ENCODE measurements at places on chromosomes 4 and X.

- no peak for DNase-seq
Observed at GRCh38 chrX:112536544-112536943, 143.2 kb downstream of the LHFPL1 start.

DNA sequence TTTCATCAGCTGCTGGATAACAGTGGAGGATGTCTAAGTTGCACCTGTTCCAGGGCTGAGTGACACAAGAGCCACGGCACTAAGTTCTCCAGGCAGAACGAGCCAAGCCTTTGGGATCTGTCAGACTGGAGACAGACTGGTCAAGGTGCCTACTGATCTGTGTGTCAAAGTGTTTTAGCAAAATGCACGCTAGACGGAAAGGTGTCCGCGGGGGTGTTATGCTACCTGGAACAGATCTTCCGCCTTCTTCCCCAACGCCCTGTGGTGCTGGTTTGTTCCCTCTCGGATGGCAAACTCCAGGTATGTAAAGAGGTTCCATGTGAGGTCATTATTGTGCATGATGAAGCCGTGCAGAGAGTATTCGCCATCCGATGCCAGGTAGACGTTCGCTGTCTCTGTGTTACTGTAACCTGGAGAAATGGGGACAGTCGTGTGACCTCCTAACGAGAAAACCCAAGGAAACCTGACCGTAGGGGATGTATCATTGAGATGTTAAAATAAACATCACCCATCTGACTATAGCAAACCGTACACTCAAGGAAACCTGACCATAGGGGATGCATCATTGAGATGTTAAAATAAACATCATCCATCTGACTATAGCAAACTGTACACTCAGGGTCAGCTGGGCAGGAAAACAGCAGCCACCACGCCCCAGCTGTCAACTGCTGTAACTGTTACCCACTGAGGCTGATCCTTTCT is 29.7 kb upstream of the SLC25A6 start:
- no peak for DNase-seq

DNA sequence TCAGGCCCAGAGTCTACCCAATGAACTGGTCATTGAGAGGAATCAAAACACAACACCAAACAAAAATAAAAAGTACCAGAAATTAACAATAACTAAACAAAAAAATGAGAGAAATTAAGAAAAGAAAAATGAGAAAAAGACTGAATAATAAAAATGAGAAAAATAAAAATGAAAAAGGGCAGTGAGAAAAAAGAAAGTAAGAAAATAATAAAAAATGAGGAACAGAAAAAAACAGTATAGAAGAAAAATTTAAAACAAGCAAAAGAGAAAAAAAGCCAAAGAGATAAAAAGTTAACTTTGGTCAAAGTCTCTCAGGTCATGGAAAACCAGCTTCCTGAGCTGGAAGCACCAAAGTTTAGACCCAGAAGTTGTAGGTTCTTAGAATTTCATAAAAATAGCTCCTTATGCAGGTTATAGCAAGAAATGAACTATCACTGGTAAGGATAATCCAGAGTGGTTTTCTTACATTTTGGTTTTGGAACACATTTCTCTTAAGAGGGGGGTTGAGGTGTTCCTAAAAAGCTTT is 51.0 kb upstream of the WDR17 start:
- no peak for DNase-seq

DNA sequence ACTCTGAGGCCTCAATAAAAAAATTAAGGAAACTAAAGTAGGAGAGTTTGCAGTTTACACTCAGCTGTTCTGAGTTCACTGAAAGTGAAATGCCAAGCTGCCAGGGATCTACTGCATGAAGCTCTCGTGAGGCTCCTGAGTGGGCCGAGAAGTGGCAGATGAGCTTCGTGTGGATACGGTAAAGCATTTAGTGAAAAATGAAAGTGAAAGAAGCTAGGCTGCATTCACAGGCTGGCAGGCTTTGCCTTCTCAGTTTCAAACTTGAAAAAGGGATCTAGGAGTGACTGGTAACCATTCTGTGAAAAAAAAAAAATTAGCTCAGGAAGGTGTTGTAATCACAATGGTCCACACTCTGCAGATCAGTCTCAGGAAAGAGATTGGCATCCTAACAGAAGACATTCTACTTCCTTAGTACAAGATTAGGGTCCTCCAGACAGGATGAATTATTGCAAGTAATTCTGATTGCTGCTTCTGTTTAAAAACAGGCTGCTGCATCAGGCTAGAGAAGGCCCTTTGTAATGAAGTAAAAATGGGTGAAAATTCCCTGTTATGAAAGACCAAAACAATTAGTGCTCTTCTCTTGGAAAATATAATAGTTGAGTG is 679.9 kb downstream of the RPA4 start:
- DNase-seq: peak; percentile 1

- DNase-seq: no peak
Observed at GRCh38 chr4:140308366-140309123, 64.9 kb upstream of the SCOC start.

DNA sequence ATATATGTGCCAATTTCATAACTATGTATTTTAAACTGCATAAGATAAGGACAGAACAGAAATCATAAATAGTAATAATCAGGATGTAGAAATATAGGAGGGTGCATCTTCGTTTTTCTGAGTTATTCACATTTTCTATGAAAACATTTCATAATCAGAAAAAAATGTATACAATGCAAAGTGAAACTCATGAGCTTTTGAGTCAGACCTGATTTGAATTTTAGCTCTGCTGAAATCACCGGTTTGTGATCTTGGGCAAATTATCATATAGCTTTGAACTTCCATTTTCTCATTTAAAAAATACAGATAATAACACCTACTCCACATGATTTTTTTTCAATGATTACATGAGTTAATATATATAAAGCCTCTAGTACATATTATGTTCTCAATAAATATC is 106.9 kb downstream of the KDR start:
- DNase-seq: no peak

DNA sequence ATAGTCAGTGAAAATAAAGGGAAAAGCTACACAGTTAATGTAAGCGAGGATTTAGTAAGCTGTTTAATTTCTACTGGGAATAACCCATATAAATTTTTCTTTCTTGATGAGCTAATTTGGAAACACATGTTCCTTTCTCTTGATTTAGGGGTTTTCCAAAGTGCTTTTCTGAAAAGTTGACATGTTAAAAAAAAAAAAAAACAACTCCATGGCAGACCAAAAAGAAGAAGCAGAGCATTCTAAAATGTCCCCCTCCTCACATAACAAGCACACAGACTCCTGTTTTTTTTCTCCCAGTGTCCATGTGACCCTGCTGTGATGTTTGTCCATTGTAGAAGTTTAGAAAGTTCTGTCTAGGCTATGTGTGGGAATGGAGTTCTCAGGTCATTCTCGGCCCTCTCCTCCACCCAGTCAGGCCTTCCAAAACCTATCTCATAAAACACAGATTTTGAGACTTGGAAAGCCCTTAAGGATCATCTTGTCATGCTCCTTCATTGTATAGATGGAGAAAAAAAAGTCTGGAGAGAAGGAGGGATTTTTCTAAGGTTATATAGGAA is 792 bp downstream of the CLIC2 start:
- DNase-seq: no peak

- DNase-seq: no peak
Observed at GRCh38 chr4:36747277-36748129, 466.1 kb downstream of the DTHD1 start.

DNA sequence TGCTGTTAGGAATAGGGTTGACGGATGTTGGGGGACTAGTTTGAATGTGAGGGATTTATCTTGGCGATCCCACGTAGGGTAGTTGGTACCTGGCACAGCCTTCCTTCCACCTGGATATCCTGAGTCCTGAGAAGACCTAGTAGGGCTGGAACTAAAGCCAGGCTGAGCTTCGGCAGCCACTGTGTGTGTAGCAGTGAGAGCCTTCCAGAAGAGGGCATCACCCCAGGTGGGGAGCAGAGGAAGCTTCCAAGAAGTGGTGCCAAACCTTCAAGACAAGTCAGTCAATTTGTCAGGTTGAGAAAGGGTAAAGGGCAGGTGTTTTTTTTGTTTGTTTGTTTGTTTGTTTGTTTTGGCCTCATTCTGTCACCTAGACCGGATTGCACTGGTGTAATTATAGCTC is 1.2 kb upstream of the FGFBP2 start:
- DNase-seq: no peak

DNA sequence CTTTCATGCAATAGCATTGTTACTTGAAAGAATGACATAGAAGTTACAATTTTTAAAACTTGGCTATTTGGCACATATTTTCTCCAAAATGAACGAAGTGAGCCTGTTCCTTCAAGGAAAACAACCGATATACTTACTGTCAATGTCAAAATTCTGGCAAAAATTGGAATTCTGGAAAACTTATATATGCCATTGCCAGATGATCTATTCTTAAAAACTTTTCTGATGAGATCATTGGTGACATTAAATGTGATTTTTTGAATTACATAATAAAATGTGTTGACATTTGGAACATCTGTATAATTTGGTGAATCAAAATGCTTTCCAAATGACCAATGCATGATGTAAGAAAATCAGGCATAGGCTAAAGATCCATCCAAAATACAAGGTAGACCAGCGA is 209.0 kb downstream of the SCFD2 start:
- no peak for DNase-seq

- no peak for DNase-seq
Observed at GRCh38 chr4:121824950-121825349, 1.3 kb upstream of the CCNA2 start.

DNA sequence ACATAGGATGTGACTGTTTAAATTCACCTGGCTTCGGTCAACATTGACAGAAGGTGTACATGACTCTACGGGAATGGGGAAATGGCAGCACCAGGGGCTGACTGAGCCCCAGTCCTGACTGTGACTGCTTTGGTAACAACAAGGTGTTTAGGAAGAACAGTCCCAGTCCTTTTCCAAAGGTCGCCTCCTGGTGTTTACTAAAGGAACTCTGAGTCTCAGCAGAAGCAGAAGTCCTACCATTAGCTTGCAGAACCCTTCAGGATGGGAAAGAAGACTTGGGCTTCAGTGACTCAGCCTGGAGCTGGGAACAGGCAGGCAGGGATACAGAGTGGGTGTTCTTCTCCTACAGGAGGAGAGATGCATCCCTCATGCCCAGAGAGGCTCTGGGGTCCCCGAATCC is 103.3 kb downstream of the MGST2 start:
- DNase-seq: no peak

- no peak for DNase-seq
Observed at GRCh38 chr4:27702730-27703431, 842.2 kb downstream of the STIM2 start.

- peak; percentile 33 for DNase-seq
Observed at GRCh38 chr4:164977243-164978164, at the start of gene TRIM61. TRIM61 (minus strand) TSS chr4:164977657; CDS start chr4:164970002, 7,655 bp downstream.

- no peak for DNase-seq
Observed at GRCh38 chr4:29538889-29539646, 1181.1 kb upstream of the PCDH7 start.

GRCh38 chrX:153924149-153924861 is 1.8 kb downstream of the ARHGAP4 start:
- DNase-seq: no peak

GRCh38 chrX:47878198-47878597 is 41.5 kb downstream of the ZNF81 start:
- DNase-seq: no peak

GRCh38 chr4:153176938-153177337 is 27.3 kb upstream of the TRIM2 start:
- no peak for DNase-seq

DNA sequence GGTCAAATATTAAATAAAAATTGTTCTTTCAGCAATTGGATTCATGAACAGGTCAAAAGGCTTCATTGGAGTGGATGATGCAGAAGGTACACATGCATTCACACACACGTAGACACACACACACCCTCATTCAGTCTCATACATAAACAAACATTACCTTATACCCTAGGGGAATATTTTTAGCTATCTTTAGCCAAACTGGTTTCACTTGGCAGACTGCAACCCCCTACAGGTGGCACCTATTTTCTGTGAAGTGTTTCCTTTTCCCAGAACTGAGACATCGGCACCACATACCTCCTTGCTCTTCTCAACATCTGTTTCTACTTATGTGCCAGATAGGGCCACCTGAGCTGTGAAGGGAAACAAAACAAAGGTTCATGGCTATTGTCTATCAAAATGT is 18.5 kb upstream of the KDR start:
- DNase-seq: no peak

GRCh38 chr4:148214529-148215166 is 227.6 kb downstream of the NR3C2 start:
- no peak for DNase-seq

DNA sequence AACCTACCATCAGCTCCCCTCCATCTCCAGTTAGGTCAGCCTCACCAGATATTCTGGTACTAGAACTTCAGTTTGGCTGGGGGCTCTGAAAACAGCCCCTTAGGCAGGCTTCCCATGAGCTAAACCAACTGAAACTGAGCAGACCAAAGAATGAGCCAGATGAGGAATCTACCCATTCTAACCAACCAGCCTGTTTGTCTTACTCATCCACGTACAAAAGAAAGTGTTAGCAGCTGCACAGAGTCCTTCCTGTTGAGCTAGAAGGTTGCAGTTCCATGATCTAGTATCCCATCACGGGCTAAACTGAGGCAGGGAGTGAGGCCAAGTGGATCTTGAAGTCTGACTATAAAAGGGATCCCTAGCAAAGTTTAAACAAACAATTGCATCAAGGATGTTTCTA is 17.5 kb downstream of the MAGEA9B start:
- DNase-seq: no peak

- DNase-seq: no peak
Observed at GRCh38 chr4:17934286-17934685, 87.3 kb downstream of the LCORL start.

DNA sequence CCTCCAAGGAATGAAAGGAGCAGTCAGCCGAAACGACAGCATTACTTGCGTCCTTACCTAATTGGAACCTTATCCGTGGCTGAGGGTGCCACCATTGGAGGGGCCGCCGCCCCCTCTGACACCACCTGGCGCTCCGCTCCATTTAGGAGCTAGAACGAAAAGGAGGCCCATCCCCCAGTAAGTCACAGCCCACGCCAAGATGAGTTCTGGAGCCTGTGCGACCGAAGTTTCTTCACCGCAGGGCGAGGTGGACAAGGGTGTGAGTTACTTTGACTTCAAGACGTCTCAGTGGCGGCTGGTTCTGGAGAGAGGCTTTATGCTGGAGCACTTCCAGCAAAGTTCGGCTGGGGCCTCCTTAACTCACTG is 729 bp upstream of the IRF2 start:
- DNase-seq: peak; percentile 56

Data from stimulated activated CD4-positive, alpha-beta T cell treated with anti-CD3 and anti-CD28 coated beads, Interleukin-12 subunit alpha, Interleukin-12 subunit beta, amount 100 ng/mL, for 24 hours (primary cell).